ENCODE measurements at places on chromosomes 6 and 20. TPM values are rescaled to one million over a fixed set of nuclear protein-coding genes. Genes with fewer than 3 reads are reported as not detected.
A peak's percentile ranks its signal among the peaks of the same experiment; 100 is the strongest.

SLC17A3 gene
- total RNA-seq = not detected

TSBP1 gene
- total RNA-seq = not detected

SCP2D1 gene
- not detected for total RNA-seq

PLCB4 gene
- total RNA-seq = 37.8 TPM

FERMT1 gene
- total RNA-seq = 17.4 TPM

SMIM28 gene
- not detected for total RNA-seq

FGD2 gene
- 6.9 TPM for total RNA-seq

ANKRD66 gene
- not detected for total RNA-seq

TMEM244 gene
- not detected for total RNA-seq

OR2H1 gene
- not detected for total RNA-seq

DNA sequence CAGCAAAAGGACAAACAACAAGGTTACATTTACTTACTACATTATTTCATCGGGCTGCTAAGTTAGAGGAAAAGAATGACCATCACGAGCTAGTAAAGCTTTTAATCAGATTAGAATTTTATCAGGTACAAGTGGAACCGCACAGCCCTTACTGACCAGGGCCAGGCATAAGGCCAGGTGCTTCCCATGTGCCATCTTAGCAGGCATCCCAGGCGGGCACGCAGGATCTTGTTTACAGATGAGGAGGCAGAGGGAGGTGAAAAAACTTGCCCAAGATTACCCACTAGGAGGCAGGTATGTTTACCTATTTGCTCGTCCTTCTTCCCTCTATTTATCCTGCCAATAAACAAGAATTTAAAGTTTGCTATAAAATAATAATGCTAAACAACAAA lies 10.7 kb downstream of the EZR start:
- no peak for DNase-seq

DNA sequence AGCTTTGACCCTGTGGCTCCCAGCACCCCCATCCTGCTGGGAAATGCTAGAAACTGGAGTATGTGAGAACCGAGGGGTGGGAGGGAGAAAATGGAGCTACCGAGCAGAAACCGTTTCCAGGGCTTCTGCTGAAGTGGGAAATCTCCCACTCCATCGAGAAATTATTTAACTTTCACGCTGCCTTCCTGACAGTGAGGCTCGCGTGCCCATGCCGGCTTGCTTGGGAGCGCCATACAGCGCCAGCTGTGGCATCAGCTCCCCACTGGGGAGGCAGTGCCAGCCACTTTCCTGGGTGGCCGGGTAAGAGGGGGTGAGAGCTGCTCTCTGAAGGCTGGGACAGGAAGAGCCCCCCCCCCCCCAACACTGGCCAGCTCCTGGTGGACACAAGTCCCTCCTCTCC lies 268.9 kb downstream of the TAF4 start:
- no peak for DNase-seq

GRCh38 chr20:32285621-32286371 lies 8.3 kb downstream of the KIF3B start:
- no peak for DNase-seq

DNA sequence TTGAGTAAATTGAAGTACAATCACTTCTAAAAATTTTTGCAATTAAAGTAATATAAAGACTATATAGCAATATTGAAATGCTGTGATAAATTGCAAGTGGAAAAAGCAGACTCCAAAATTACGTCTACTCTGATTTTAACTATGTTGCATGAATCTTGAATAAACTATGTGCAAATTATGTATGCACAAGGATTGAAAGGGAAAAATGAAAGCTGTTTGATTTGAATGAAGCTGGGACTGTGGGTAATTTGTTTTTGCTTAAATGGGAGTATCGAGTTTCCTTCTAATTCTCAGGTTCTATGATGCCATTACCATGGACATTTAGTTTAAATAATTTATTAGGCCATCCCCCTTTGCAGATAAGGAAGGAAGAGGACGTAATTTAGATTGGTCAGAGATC lies 198.7 kb upstream of the MYLIP start:
- no peak for DNase-seq

- no peak for DNase-seq
These were observed 3.3 kb upstream of the TAGAP start for GRCh38 chr6:159047891-159048685.

DNA sequence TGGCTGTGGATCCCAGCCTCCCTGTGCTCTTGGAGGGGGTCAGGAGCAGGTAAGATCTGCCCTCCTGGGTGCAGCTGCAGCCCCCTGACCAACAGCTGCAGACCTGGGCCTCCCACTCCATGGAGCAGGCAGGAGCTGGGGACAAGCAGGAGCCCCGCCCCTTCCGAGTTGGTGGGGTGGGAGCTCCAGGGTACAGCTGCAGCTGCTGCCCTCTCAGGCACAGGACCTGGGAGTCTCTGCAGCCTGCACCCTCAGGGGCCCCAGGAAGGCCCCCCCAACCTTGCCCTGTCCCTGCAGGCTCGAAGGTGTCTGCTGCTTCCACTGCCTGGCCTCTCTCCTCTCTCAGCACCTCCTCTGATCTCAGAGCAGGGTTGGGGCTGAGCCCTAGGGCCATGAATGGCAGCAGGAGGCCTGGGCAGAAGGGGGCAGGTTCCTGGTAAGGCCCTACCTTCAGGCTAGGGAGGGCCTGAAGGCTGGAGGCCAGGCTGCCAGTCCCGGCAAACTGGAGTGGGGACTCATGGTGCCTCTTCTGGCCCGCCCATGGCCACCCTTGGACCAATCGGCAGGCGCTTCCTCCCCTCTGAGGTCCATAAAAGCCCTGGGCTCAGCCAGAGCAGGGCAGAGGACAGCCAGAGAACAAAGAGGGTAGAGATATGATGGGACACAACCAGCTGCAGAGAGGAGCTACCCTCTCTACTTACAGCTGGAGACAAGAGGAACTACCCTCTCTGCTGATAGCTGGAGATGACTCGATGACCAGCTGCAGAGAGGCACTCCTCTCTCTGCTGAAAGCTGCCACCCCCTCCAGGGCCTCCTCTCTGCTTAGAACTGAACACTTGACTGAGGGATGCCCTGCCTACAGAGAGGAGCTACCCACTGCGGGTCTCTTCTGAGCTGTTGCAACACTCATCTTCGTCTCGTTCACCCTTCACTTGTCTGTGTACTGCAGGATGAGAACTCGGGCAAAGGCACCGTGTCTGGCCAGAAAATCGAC lies 7.8 kb upstream of the PACSIN1 start:
- DNase-seq = no peak

- peak; percentile 40 for DNase-seq
These were observed 2.2 kb downstream of the RAB5IF start for GRCh38 chr20:36607586-36608387.

GRCh38 chr6:71364889-71365542 lies 76.4 kb downstream of the OGFRL1 start:
- DNase-seq = no peak

- DNase-seq = no peak
These were observed 5.6 kb downstream of the FILIP1 start for GRCh38 chr6:75488033-75488432.

- peak; percentile 63 for DNase-seq
These were observed 12.9 kb downstream of the PARD6B start for GRCh38 chr20:50744143-50744792.

GRCh38 chr20:47585087-47585747 lies 83.5 kb downstream of the NCOA3 start:
- DNase-seq = no peak

- no peak for DNase-seq
These were observed 485.0 kb downstream of the MMUT start for GRCh38 chr6:48978016-48978415.

DNA sequence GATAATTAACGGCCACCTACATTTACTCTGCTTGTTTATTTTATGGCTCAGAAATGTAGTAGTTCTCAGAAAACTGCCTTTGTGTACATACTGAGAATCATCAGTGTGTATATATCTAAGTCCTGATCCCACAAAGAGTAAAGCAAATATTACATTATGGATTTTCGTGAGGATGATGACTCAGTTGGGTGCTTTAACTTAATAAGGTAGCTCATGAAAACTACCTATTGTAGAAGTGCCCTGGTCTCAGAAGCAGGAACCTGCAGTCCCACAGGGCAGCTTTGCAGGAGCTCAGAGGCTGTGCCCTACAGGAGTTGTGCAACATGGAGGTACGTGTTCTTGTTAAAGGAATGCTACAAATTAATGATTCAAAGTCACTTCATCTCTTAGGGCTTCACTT lies 108.2 kb downstream of the PLG start:
- DNase-seq = no peak

DNA sequence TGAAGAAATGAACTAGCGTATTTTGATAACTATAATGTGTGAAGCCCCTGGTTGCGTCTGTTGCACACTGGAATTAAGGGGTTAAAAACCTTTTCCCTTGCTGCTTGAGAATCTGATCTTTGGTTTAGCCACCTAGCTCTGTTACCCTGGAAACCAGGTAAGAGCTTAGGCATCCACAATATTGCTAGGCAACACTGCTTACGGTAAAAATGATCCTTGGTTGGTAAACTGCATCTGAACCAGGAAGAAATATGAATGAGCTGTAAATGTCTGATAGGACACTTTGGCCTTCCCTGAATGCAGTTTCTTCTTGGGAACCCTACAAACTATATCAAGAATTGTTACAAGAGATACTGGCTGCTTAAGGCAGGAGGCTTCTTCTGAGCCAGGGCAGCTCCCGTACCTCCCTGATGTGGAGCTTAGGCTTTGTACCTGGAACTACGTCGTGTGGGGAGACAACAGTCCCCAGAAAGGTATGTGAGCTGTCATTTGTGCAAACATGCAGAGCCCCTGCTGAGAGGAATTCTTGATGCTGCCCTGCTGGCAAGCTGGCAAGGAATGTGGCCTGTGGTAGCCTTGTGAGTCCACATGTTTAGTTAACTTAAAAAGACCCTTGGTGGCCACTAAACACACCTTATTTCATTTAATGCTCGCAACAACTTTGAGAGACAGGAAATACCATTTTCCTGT lies 18.4 kb downstream of the UBE3D start:
- no peak for DNase-seq

GRCh38 chr6:159440911-159441703 lies 251.9 kb downstream of the SOD2 start:
- no peak for DNase-seq
